CD8-positive, alpha-beta T cell (primary cell): ENCODE measurements at places on chromosomes 1 and 21.

- peak; percentile 14 for DNase-seq
Measured at GRCh38 chr1:93591676-93592550, 89.7 kb downstream of the BCAR3 start.

DNA sequence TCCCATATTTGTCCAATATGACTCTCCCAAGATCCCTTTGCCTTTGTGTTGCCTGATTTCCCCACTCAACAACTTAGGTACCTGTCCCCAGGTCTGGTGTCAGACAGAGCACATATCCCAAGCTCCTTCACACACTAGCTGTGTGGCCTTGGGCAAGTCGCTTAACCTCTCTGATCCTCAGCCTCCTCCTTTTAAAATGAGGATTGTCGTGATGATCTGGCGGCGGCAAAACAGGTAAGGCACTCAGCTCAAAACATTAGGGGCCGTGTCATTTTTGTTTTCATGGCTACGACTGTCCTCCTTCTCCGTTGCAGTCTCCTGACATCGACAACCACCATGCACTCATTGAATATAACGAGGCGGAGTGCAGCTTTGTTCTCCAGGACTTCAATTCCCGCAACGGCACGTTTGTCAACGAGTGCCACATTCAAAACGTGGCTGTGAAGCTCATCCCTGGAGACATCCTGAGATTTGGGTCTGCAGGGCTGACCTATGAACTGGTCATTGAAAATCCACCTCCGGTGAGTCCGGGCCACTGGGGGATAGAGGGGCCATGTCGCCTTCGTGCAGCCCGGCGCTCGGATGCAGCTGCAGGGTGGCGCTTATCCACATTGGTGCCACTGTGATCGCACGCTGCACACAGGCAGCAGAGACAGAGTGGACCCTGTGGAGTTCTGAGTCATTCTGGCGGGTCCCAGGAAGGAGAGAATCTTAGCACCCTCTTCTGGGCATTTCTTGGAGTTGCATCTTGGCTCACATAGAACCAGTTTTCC lies 25.2 kb downstream of the FHAD1 start:
- no peak for DNase-seq

GRCh38 chr1:66160719-66161118 lies 368.0 kb downstream of the PDE4B start:
- no peak for DNase-seq

- no peak for DNase-seq
Measured at GRCh38 chr1:150484431-150484830, 2.8 kb upstream of the TARS2 start.

- DNase-seq: no peak
Measured at GRCh38 chr21:15026370-15026769, 38.4 kb downstream of the NRIP1 start.

DNA sequence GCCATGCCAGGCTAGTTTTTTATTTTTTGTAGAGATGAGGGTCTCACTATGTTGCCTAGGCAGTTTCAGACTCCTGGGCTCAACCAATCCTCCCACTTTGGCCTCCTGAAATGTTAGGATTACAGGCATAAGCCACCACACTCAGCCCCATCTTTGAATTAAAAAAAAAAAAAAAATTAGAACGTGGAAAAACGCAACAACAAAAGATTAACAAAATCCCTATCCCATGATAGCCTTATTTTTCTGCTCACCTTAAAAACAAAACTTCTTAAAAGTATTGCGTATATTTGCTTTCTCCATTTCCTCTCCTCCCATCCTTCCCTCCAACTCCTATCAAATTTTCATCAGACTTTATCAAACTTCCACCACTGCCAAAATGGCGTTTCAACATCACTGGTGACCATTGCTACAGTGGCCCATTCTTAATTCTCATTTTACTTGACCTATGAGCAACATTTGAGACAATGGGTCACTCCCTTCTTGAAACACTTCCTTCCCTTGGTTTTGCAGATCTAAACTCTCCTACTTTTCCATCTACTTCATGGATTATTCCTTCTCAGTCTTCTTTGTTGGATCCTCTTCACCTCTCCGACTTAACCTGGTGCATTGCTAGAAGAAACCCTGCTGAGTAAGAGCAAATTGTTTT lies 579 bp upstream of the ZNF684 start:
- DNase-seq: no peak

- no peak for DNase-seq
Measured at GRCh38 chr1:110336300-110337039, 2.7 kb upstream of the RBM15 start.

GRCh38 chr1:228474507-228474906 lies 12.7 kb upstream of the RNF187 start:
- DNase-seq: no peak

GRCh38 chr21:41765420-41765821 lies 1.4 kb downstream of the RIPK4 start:
- no peak for DNase-seq

- DNase-seq: no peak
Measured at GRCh38 chr1:15574741-15575140, 10.1 kb downstream of the AGMAT start.

- DNase-seq: no peak
Measured at GRCh38 chr1:185786524-185786923, 52.3 kb downstream of the HMCN1 start.

- no peak for DNase-seq
Measured at GRCh38 chr1:218247339-218247738, 37.8 kb upstream of the RRP15 start.

- peak; percentile 47 for DNase-seq
Measured at GRCh38 chr1:27605796-27606707, 2.1 kb upstream of the AHDC1 start.

GRCh38 chr1:241411776-241412338 lies 54.9 kb upstream of the RGS7 start:
- DNase-seq: no peak

DNA sequence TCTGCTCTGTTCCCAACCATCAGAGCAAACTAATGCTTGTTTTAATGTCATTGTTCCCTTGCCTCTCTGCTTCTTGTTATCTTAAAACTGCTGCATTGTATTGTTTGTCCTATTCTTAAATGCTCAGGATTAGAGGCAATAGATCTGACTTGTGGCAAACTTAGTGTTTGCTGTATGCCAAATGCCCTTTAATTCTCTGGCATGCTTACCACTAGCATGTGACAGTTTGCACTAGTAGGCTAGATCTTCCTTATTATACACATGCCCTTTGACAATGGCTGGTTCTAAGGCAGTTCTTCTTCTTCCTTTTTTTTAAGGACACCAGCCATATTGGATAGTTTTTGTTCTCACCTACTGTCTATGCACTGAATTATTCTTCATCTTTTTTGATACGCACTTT lies 30.1 kb downstream of the PALMD start:
- no peak for DNase-seq

- DNase-seq: no peak
Measured at GRCh38 chr1:119772298-119772697, 3.6 kb upstream of the HMGCS2 start.
